ENCODE measurements at places on chromosomes 4 and X.

DNA sequence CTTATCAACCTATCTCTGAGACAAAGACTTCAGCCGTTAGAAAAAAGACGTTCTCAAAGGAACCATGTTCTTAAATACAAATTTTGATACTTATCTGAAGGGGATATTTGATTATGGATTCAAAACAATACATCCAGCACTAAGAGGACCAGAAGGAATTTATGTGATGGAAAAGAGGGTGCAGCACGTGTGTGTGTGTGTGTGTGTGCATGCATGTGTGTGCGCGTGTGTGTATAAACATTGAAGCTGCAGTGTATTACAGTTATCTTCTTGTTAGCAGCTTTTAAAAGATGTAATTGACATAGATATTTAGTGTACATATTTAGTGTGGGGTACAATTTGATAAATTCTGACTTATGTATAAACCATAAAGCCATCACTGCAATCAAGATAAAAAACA lies 44.9 kb downstream of the ANK2 start:
- DNase-seq: no peak

DNA sequence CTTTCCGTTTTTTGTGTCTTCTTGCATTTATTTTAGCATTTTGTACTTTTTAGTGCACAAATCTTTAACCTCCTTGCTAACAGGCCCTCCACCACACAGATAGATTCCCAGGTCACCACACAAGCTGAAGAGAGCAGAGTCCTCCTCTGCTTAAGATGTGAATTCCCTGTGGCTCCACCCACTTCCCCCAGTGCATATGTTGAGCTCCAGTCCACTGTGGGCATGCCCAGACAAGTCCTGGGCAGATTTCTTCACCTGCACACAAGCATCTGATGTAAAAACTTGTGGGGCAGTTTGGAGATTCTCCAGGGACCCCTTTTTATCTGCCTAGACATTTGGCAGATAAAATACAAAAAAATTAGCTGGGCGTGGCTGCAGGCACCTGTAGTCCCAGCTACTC lies 19.8 kb upstream of the PASD1 start:
- no peak for DNase-seq

- DNase-seq: no peak
Observed at GRCh38 chrX:33188286-33188685, 23.1 kb downstream of the DMD start.

DNA sequence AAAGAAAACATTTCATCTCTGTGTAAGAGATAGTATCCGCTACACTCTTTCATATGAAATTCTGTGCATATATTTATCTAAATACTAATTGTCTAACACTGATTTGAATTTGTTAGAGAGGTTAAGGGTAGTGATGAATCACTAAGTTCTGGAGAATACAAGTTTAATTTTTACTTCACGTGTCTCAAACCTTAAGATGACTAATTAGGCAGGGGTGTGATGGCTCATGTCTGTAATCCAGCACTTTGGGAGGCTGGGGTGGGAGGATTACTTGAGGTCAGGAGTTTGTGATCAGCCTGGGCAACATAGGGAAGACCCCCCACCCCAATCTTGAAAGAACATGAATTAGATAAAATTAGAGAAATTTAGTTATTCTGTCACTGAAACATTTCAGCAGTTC lies 2241.9 kb downstream of the PCDH7 start:
- DNase-seq: no peak

DNA sequence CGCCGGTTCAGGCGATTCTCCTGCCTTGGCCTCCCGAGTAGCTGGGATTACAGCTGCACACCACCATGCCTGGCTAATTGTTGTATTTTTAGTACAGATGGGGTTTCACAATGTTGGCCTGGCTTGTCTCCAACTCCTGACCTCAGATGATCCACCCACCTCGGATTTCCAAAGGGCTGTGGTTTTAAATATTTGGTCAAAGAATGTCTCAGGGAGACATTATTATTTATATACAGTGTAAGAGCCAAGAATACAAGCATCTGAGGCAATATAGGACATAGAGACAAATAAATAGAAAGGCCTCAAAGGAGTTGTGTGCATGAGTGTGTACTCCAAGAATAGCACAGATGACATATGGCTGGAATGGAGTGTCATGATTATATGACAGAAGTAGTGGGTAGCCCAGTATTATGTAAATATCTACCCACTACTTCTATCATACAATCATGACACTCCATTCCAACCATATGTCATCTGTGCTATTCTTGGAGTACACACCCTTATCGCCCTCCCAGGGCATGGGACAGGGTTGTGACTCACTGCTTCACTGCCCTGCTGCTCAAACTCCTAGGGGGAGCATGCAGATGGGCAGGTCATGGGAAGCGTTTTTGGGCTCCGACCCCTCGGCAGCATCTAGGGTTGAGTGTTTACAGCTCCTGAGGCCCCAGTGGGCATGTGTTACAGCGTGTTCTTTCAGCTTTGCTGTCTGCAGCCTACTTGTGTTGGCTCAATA lies 1649.8 kb upstream of the PCDH10 start:
- DNase-seq: no peak

DNA sequence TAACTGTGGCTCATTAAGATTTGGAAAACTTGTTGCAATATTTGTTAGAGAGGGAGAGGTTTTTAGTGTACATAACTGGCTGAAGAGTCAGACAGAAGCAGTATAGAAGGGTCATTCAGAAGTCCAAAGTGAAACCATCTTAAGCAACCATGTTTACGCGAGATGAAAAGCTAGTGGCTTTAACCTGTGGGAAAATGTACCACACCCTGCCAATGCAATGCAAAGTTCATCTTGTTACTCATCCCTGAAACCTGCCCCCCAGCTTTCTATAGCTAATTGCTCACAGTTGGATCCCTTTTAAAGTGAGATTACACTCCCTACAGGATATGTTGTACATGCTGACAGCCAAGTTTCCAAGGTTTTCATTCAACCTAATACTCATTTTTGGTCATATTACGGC lies 96.7 kb upstream of the RAPGEF2 start:
- DNase-seq: no peak

DNA sequence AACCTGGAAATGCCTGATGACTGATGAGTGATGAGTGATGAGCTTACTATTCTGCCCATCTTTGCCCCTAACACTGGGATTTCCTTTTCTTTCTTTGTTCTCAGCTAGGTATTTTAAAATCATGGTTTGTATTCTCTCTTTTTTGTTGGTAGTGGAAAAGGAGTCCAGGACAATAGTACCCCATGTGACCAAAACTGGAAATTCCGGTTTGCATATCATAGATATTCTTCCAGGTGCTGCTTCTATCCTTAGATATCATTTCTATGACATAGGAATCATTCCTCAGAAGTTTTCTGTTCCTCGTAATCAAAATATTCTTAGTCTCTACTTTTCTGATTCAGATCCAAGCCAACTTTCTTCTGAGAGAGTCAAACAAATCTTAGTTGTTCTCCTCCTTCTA lies 320.5 kb upstream of the TET2 start:
- no peak for DNase-seq

- no peak for DNase-seq
Observed at GRCh38 chr4:5772528-5773270, 61.7 kb downstream of the EVC start.

- DNase-seq: no peak
Observed at GRCh38 chr4:1077711-1078477, 35.5 kb downstream of the RNF212 start.

GRCh38 chrX:120840827-120841226 lies 34.8 kb downstream of the CT47B1 start:
- no peak for DNase-seq

DNA sequence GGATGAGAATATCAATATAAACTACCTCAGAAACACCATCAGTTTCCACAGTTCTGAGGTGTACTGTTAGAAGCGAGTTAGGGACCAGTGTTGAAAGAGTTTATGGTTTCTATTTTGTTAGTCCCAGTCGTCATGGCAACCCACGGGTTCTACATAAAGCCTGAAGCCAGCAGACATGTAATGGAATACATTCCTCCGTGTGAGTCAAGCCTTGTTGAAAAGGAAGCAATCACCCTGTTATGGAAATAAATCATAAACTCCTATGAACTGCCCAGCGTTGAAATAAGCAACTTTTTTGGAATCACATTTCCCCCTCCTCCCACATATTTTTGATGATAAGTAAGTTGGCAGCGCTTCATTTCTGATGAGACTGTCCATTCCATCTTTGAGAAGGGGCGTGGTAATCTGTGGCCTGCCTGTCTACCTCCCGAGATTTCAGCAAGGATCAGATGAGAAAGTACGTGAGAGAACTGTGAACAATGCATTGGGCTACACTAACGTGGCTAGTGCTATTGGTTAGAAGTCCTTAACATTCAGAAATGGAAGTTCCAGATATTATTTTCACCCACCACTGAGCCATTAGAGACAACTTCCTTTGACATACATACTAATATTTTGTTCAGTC lies 40.4 kb upstream of the PDHA1 start:
- no peak for DNase-seq

DNA sequence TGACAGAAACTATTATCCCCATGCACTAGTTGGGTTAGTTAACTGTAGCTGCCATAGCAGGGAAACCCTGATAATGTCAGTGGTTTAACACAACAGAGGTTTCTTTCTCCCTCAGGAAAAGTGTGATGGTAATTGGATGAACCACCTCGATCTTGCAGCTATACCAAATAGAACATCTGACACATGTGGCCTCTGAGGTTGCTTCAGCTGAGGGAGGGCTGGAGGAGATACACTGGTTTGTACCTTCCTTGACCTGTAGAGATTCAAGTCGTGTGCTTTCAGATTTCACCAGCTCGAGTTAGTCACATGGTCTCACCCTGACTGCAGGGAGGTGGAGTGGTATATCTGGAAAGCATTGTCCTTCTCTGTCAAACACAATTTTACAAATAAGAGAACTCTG lies 147.2 kb upstream of the SFRP2 start:
- no peak for DNase-seq

GRCh38 chr4:16157609-16158503 lies 68.4 kb downstream of the TAPT1 start:
- DNase-seq: no peak

Data from activated T-cell treated with anti-CD3 and anti-CD28 coated beads, Interleukin-2, amount 50 U/mL, for 48 hours (primary cell).